ENCODE measurements at places on chromosomes 13 and 19.

- no peak for DNase-seq
These were observed 826.7 kb downstream of the DIAPH3 start for GRCh38 chr13:59337070-59337469.

DNA sequence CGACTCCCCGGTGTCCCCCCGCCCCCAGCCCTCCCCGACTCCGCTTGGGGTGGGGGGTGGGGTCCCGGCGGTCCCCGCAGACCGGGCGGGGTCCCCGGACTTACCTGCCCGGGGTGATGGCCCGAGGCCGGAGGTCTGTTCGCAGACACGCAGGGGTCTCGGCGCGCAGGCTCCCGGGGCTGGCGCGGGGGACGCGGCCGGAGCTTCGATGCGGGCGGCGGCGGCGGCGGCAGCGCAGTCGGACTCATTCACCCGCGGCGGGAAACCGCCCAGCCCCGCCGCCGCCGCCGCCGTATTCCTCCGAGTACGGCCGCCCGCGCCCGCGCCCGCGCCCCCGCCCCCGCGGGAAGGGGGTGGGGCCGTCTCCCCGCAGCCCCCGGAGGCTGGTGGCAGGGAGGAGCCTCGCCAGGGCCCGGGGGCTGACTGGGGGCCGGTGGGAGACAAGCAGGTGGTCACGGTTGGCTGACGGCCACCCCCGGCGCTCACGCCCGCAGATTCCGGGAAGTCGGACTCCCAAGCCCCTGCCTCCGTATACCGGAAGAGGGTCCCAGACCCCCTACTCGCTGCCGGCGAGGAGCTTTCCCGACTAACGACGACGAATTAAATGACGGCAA lies at the start of gene C2CD4C:
TSS of gene C2CD4C (minus strand) at position 246 of the 614 bp plus-strand sequence. CDS start 786 bp downstream, outside the sequence.
- no peak for DNase-seq

DNA sequence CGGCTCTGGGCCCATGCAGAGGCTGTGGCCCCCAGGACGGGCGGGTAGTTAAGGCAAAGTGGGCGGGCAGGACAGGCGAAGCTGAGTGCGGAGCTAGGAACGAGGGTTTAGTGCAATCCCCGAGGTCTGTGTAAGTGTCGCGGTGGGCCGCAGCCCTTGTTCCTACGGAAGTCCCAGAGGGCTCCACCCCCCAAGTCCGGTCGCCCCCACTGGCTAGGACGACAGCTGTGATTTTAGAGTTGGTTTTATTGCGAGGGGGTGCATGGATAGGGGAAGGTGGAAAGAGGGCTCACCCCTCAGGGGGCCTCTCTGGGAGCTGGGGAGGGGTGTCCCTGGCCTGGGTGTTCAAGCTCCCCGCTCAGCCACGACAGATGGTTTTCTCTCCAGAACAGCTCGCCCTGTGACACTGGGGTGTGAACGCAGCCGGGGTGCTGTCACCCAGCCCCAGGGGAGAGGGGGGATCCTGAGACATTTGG lies 21.7 kb downstream of the ZBTB7A start:
- no peak for DNase-seq

GRCh38 chr19:39411081-39411831 lies 1.2 kb upstream of the PLEKHG2 start:
- DNase-seq, result no peak

GRCh38 chr19:2942928-2943640 lies 1.7 kb downstream of the ZNF77 start:
- no peak for DNase-seq

GRCh38 chr19:42343344-42344110 lies 18.1 kb downstream of the MEGF8 start:
- no peak for DNase-seq

- DNase-seq, result no peak
These were observed 199.9 kb downstream of the DIAPH3 start for GRCh38 chr13:59963827-59964226.

GRCh38 chr19:52269338-52270261 lies at the start of gene ZNF766:
Gene ZNF766, plus strand, starts transcription at chr19:52269587. Its CDS starts 27 bp downstream, at chr19:52269614.
- peak; percentile 94 for DNase-seq

GRCh38 chr13:98189841-98190505 lies 12.9 kb upstream of the RNF113B start:
- no peak for DNase-seq

DNA sequence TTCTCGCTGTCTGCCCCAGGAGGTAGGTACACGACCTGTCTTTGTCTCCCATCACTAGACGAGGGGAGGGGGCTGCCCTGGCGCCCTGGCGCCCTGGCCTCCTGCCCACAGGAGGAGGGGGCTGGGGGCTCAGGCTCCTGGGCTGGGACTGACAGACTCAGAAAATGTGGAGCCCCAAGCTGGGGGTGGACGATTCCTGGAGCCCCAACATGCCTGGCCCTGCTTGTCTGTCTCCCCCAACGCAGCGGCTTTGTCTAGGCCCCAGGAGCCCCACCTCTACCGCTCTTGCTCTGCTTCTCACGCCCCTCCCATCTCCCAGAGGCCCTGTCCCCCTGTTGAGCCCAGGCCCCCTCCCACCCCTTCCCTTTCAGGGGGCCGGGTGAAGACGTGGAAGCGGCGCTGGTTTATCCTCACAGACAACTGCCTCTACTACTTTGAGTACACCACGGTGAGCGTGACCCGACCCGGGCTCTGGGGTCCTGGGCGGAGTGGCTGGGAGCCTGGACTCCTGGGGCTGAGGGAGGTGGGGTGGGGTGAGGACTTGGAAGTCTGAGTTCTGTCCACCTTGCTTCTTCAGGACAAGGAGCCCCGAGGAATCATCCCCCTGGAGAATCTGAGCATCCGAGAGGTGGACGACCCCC lies 8.6 kb downstream of the CYTH2 start:
- DNase-seq, result no peak

- DNase-seq, result no peak
These were observed 18.6 kb upstream of the MLLT1 start for GRCh38 chr19:6298413-6298812.

DNA sequence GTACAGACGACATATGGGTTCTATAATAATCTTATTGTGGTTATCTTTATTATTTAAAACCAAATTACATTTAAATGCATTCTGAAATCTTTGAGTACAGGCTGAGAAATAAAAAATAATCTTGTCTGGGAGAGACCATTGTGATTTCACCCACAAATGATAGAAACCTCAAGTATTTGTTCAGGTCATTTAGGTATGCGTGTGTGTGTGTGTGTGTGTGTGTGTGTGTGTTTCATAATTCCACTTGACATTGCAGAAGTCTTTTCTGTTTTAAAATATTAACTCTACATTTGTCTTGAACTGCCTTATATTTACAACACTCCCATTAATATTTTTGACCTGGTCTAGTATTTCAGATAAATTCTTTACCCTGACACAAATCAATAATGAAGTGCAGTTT lies 126.9 kb downstream of the SPRY2 start:
- no peak for DNase-seq

DNA sequence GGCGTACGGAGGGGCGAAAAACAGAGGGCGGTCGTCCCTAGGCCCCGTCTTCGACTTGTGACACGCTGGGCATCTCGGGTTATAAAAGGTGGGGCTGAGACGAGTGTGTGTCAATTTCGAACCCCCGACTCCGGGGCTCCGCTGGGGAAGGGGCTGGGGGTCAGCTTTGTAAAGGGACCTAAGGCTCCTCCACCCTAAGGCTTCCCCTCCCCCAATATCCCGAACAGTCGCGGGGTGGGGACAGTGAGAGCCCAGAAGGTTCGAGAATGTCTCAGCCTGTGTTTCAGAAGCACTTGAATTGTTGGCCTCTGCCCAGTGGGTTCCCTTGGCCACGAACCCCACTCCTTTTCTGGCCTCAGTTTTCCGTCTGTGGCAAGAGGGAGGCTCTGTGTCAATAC lies 450 bp downstream of the SELENOW start:
- no peak for DNase-seq

DNA sequence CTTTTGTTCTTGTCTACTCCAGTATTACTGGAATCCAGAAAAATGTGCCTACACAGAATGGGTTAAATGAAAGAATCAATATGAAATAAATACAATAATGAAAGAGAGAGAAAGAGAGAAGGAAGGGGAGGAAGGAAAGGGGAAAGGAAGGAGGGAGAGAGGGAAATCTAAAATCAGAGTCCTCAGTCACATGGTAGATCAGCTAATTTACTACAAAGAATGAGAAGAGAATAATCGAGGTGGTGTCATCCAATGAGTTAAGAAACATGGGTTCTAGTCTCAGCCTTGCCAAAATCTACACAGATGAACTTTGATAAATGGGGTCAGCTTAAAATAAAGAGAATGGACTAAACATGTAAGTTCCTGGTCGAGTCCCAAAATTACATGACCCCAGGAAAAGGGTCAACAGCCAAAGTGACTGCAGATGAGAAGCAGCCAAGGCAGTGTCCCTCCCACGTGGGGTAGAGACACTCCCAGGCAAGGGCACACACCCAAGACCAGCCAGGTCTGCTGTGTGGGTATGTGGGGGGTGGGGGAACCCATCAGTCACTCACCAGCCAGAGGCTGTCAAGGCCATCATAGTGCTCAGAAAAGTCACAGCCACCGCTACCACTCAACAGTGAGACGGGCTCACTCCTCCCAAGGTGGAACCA lies 103.6 kb downstream of the STK24 start:
- no peak for DNase-seq

DNA sequence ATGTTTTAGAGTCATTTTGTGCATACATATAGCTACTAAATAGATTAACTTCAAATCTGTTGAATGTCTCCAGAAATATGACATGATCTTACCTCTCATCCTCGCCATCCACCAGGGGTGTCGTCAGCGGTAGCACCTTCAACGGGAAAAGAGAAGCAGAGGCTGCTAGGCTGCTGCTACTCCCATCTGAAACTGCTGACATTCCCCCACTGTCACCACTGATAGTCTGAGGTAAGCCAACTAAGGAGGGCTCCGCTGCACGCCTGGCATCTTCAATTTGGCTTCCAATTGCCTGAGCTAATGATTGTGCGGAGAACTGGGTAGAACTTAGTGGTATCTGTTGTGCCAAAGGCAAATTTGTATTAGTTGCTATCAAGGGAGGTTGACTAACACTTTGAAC lies 3.1 kb downstream of the TSC22D1 start:
- no peak for DNase-seq

DNA sequence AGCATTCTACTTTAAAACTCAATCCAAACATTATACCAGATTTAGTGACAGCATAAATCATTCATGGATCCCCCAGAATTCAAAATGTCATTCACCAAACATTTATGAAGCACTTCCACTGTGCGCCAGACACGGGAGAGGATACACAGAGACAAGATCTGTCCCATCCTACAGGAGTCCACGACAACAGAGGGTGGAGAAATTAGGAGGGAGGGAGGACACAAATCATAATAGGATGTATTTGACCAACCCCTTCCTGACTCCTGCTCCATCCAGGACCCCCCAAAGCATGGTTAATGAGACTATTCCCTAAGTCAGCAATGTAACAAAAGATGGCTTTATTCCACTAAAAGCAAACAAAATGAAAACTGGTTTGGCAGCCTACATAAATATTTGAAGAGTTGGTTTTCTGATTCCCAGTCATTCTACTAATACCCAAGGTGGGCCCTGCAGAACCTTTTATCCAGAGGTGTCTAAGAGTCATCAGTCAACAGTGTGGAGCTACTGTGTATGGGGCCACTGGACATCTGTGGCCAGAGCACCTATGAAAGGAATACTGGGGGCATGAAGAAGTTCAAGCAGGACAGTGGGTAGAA lies 62.8 kb upstream of the DOCK9 start:
- DNase-seq, result no peak

DNA sequence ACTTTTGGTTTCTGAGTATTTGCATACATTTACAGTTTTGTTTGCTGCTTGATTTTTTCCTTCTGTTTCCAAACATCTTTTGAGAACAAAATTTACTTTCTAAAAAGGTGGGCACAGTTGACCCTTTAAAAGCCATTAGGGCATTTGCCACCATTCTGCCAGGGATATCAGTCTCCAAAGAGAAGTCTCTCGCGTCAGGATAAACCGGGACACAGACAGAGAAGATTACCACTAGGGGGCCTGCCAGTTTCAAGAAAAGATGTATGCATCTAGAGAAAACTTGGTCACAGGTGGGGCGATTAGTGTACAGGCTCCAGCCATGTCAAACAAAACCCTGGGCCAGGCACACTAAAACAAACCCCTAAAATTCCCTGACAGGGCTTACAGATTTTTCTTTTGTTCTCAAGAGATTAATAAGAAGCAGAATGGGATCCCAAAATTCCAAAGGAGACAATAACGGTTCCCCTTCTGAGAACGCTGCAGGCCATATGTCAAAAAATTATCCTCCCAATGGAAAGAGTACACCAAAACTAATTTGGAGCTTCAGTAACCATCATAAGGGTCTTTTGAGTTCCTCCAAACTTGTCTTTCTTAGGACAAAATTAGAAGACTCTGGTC lies 10.7 kb upstream of the PABPC3 start:
- DNase-seq, result peak; percentile 38

- DNase-seq, result no peak
These were observed 8.6 kb upstream of the EPSTI1 start for GRCh38 chr13:43000676-43001075.

- DNase-seq, result no peak
These were observed 2.0 kb upstream of the TMEM221 start for GRCh38 chr19:17450264-17451075.

- DNase-seq, result no peak
These were observed 25.2 kb downstream of the MICU2 start for GRCh38 chr13:21578748-21579147.

- DNase-seq, result no peak
These were observed 82.0 kb upstream of the WASF3 start for GRCh38 chr13:26475176-26476110.

GRCh38 chr13:28531845-28532387 lies 37.0 kb upstream of the FLT1 start:
- no peak for DNase-seq

DNA sequence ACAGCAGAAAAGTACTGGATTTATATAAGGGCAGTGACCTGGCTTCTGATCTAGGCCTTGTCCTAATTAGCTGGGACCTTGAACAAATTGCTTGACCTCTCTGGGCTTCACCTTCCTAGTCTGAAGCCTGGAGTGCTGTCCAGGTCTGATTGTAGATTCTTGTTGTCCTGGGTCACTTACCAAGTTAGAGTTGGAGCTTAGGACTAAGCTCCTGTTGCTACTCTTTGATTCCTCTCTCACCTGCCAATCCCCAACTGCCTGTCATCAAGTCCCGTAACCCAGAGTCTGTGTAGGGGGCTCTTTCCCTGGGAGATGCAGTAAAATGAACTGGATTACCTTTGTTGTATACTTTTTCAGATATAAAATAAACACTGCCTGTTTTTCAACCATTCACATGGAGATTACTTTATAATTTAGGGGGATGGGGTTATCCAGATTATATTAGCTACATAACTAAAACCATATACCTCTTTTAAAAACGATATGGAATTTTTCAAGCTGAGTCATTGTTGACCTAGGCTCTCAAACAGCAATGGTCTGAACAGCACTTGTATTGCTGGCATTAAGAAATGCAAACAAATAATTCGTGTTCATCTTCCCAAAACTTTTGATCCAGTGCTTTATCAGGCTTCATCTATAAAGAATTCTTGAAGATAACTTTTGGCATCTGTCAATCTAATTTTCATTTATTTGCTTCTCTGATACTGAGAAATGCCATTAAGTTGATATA lies 5.8 kb downstream of the ARHGAP35 start:
- no peak for DNase-seq

- DNase-seq, result no peak
These were observed 30.1 kb downstream of the WDFY2 start for GRCh38 chr13:51614350-51614786.

DNA sequence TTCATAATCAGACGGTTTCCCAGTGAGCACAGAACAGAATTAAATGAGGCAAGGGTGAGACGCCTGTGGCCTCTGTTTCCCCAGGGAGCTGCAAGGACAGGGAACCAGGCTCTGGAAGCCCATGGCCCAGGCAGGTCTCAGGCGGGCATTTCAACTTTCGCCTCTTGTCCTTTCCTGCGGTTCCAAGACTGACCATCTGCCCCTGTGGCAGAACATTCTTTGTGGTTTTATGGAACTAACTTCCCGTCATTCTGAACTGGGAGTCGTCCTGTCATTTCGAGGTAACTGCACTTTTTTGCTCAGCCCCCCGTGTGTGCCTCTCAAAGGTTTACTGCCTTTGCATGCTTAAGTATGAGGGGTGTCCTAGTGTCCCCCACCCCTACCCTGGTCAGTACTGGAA lies 70.9 kb downstream of the KL start:
- no peak for DNase-seq

All from NCI-H1930 (cell line).